ENCODE measurements at places on chromosomes 7 and 10.

DNA sequence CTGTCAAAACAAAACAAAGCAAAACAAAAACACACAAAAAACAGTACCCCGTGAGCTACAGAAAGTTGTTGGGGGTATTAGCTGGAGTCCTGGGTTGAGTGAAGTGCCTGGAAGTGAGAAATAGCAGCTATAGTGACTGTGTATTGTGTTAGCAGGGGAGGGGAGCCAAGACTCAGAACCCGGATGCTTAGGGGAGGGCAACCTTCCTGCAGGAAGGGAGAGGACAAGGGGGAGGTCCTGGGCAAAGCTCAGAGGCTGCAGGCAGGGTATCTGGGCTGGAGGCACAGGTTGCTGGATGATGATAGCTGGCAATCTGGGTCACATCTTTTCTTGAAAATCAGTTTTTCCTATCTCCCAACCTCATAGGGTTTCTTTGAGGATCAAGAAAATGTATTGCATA lies 75.8 kb upstream of the PARD3 start:
- no peak for DNase-seq

DNA sequence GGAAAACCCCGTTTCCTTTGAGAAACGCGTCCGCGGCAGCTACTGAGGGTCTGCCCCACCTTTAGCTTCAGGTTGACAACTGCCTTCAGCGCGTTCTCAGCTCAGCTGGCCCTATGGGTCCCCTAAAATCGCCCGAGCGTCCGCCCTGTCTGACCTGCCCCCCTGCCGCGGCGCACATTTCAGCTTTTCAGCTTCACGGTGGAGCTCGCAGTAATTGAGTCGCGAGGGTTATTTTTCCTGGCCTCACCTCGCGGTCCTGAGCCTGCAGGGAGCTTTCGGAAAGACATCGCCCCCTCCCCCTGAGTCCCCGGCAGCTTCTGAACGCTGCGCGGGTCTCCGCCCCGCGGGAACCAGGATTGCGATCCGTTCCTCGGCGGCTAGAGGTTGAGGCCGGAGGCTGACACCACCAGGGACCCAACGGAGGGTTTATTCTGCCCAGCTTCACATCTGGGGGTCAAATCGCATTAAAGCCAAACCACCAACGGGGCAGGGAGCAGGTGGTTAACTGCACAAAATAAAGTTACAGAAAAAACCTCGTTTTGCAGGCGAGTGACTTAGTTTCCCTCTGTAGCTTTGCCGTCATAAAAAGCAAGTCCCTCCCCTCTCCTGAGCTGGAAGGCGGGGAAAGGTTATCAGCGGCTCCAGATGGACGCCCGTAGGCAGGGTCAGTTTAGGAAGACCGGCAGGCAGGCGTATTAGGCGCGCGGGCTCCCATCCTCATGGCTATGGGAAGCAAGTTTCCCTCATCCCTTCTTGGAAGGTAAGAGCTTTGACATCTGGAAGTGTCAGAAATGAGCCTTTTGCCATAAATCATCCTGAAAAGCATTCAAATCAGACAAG lies 11.0 kb downstream of the TWIST1 start:
- no peak for DNase-seq

DNA sequence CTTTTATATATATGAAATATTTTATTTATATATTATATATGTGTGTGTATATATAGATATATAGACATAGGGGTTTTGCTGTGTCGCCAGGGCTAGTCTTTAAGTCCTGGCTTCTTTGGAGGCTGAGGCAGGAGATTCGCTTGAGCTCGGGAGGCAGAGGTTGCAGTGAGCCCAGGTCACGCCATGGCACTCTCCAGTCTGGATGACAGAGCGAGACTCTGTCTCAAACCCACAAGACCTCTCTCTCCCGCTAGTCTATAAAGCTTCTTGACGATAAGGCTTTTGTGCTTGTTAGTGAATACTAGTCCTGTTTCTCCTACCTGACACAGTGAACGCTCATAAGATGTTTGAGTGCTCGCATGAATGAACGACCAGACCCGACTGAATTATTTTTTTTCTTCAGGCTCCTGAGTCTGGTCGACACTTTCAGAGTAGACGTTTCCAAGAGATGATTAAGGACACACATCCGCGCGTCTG lies 577 bp upstream of the DDX21 start:
- DNase-seq = no peak

GRCh38 chr10:114940735-114941134 lies 2.7 kb downstream of the TRUB1 start:
- DNase-seq = no peak

GRCh38 chr7:118094044-118094443 lies 89.9 kb upstream of the LSM8 start:
- no peak for DNase-seq

GRCh38 chr10:109926825-109927224 lies 3.5 kb upstream of the XPNPEP1 start:
- DNase-seq = no peak

GRCh38 chr7:90816511-90817142 lies 220.5 kb downstream of the CDK14 start:
- DNase-seq = no peak

- no peak for DNase-seq
These were observed 13.1 kb downstream of the MAT1A start for GRCh38 chr10:80276335-80276734.

- DNase-seq = no peak
These were observed 29.8 kb downstream of the PDLIM1 start for GRCh38 chr10:95260909-95261552.

DNA sequence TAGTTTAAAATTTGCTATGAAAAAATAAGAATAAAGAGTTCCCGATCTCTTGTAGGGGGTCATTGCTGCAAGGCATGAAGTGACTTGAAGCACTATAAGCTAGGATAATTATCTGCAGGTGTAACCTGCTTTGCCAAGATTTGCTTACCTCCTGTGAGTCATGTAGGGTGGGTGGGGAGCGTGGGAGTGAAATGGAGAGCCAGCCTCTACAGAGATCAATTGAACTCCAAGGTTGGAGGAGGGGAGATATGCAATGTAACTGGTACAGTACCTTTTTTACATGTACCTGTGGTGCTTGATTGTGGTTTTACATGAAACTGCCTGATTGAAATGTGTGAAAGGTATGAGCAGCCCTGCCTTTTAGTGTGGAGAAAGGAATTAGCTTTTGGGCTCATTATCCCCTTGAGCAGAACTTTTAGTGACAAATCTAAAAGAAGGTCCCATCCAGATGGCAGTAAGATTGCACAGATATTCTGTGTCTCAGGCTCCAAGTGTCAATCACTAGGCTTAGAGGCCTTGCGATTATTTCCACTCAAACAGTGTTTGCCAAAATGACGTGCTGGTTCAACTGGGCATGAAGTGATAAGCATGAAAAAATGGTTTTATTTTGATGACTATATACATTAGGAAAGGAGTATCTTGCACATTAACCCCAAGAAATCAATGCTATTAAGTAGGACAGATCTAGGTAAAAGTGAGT lies 138.6 kb upstream of the GRB10 start:
- DNase-seq = no peak

DNA sequence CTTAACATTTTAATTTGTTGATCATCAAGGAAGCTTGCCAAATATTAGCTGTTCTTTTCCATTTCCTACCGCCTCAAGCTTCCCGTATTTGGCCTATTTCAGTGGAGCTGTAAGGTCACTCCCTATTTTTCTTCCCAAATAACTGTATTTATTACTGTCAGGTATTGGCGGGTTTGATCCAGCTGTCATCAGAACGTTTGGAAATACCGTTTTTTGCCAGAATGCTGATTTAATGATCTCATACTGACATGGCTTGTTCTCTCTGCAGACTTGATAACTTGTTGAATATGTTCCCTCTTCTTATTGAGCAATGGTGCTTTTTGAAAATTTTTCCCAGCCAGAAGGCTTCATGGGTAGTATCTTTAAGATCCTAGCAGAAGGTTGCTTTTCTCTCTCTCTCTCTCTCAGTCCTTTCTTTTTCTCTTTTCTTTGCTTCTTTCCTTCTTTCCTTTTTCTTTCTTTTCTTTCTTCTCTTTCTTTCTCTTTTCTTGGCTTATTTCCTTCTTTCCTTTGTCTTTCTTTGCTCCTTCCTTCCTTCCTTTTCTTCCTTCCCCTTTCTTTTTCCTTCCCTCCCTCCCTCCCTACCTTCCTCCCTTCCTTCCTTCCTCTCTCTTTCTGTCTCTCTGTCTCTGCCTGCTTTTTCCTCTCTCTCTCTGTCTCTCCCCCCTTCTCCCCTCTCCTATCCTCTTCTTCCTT lies 42.1 kb downstream of the CUX1 start:
- no peak for DNase-seq

- no peak for DNase-seq
These were observed 23.4 kb downstream of the PYROXD2 start for GRCh38 chr10:98391578-98391991.

GRCh38 chr7:135712796-135713195 lies 15.2 kb downstream of the SLC13A4 start:
- no peak for DNase-seq

DNA sequence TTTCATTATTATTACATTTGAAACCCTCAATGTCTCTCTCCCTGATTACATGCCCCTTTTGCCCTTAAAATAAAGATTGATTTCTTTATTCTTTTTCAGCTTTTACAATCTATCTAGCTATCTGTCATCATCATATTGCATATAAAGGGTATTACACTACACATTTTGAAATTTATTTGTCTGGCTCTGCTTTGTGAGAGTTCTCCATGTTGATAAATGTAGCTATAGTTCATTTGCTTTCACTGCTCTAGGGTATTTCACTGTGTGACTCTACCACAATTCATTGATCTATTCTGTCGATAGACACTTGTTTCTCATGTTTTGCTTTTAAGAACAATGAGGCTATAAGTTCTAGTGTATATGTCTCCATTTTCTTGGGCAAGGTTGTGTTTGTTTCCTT lies 25.6 kb downstream of the CDK1 start:
- DNase-seq = no peak

GRCh38 chr10:36017137-36017536 lies 375.0 kb upstream of the FZD8 start:
- DNase-seq = no peak

DNA sequence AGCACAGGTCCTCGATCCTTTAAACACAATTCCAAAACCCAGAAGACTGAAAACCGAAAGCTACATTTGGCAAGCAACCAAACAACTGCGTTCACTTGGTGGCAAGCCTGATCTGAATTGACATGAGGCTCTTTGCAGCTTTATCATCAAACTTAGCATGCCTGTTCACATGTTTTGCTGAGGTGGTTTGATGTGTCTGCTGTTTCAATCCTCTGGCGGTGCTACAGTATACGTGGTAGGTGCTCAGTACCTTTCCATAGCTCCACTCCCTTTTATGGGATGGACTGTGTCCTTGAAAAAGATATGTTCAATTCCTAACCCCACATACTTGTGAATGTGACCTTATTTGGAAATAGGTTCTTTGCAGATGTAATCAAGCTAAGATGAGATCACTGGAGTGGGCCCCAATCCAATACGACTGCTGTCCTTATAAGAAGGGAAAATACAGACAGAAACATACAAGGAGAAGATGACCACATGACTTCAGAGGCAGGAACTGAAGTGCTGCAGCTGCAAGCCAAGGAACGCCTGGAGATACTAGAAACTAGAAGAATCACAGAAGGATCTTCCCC lies 33.4 kb downstream of the CCDC6 start:
- no peak for DNase-seq

- no peak for DNase-seq
These were observed 14.4 kb downstream of the TCF7L2 start for GRCh38 chr10:112964482-112964881.

- no peak for DNase-seq
These were observed 168.2 kb downstream of the TNS3 start for GRCh38 chr7:47413526-47414341.

DNA sequence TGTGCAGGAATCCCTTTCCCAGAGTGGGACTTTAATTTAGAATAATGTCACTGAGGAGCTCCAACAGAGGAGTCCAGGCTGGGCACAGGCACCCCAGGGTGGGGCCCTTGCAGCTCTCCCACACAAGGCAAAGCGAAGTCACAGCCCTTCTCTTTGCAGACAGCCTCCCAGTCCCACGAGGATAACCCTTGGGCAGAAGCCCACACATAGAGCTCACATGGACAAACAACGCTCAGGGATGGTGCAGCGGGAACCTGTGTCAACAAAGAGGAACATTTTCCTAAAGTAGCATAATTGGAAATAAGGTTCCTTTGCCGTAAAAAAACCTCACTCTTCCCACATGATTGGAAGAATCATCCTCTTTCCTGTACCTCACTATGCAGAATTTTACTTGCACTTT lies 29.3 kb upstream of the GGCT start:
- no peak for DNase-seq

- no peak for DNase-seq
These were observed 40.0 kb upstream of the SRI start for GRCh38 chr7:88259656-88260380.

GRCh38 chr7:17600340-17600752 lies 301.9 kb downstream of the AHR start:
- DNase-seq = no peak

DNA sequence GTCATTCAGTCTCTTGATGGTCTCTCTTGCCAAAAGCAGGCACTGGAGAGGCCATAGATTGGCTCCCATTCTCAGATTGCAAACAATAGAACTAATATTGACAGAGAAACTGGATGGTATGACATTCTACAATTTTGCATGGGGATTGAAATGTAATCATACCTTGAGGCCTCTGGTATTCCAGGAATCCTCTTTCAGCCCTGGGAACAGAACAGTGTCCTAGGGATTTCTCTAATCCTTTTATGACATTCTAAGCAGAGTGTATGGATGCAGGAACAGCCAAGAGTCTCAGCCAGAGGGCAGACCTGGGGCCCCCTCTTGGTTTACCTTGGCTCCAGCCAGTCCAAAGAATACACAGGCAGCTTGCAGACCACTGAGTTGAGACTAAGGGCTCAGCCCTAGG lies 206.4 kb downstream of the KCNMA1 start:
- DNase-seq = no peak

GRCh38 chr7:106611911-106612310 lies 49.0 kb downstream of the CCDC71L start:
- no peak for DNase-seq

All from hypothalamus (tissue), 51 donors.